NCI-H510A (cell line): ENCODE measurements at places on chromosomes 3 and 15.

GRCh38 chr15:40366457-40367370 is 8.7 kb downstream of the DISP2 start:
- DNase-seq = no peak

DNA sequence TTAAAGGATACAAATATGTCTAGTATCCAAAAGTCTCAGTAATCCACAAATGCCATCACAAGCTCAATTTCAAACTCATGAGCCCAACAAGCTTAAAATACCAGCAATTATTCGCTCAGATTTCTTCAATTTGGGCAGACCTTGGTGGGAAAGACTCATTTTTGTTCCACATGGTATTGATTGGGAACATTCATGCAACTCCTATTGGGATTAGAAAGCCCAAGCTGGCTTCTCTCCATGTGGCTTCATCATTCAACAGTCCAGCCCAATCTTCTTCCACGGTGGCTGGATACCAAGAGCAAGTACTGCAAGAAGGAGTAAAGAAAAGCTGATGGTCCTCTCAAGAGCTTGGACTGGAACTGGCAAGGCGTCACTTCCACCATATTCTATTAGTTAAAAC is 66.3 kb downstream of the STRIT1 start:
- DNase-seq = no peak

GRCh38 chr3:52874864-52875587 is 22.3 kb downstream of the STIMATE start:
- no peak for DNase-seq

- DNase-seq = no peak
These were observed 54.9 kb downstream of the SPSB4 start for GRCh38 chr3:141105828-141106628.

DNA sequence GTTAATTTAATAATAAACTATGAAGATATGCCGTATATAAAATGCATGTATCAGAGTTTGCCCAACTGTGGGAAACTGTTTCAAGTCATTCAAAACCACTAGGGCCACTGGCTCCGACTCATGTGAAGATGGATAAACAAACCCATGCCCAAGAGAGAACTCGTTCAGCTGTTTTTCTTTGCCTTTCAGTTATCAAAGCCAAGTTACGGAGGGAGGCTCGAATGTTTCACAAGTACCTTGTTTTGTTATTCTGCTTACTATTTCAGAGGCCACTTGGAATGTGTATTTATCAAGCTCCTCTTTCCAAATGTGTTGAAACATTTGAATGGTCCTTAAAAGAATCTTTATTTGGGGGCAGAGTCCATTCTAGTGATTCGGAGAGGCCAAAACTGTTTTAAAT is 82.1 kb downstream of the DUT start:
- no peak for DNase-seq

GRCh38 chr15:82936966-82937711 is 15.4 kb downstream of the HOMER2 start:
- DNase-seq = no peak

- no peak for DNase-seq
These were observed 156.4 kb upstream of the CBLB start for GRCh38 chr3:106025151-106025722.

- no peak for DNase-seq
These were observed 31.6 kb upstream of the CERS3 start for GRCh38 chr15:100560323-100560722.

GRCh38 chr15:72770673-72771328 is 12.8 kb downstream of the ADPGK start:
- no peak for DNase-seq
